Activated CD4-positive, CD25-positive, alpha-beta regulatory T cell (primary cell): ENCODE measurements at places on chromosomes 11 and 22.

GRCh38 chr11:1827095-1827813, 7.5 kb upstream of the SYT8 start:
- DNase-seq, result no peak

GRCh38 chr11:35265755-35266454, 126.9 kb downstream of the CD44 start:
- DNase-seq, result no peak

DNA sequence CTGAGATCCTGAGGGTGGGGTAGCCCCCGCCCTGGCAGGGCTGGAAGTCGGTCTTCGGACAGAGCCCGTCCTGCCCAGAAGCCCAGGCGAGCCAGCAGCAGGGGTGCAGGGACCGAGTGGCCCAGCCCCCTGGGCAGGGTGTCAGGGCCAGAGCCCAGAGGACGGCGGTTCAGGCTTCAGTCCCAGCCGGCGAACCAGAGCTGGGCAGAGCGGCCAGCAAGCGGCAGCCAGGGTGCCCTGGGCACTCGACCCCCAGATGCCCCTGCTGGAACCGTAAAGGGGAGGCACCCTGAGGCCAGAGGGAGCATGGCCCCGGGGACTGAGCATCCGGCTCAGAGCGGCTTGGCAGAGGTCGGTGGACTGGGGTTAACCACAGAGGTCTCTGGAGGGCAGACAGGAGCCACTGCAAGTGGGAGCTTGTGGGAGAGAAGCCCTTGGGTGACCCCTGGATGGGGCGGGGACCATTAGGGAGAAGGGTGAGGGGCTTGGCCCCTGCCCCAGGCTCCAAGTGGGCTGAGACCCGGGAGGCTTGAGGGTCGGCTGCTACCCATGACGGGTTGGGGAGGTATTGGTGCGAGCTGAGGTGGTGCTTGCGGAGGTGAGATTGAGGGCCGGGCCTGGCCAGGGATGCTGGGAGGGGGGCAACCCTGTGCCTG, 15.9 kb downstream of the LSP1 start:
- DNase-seq, result no peak

GRCh38 chr11:114970927-114971645, 292.8 kb downstream of the NXPE2 start:
- DNase-seq, result no peak

DNA sequence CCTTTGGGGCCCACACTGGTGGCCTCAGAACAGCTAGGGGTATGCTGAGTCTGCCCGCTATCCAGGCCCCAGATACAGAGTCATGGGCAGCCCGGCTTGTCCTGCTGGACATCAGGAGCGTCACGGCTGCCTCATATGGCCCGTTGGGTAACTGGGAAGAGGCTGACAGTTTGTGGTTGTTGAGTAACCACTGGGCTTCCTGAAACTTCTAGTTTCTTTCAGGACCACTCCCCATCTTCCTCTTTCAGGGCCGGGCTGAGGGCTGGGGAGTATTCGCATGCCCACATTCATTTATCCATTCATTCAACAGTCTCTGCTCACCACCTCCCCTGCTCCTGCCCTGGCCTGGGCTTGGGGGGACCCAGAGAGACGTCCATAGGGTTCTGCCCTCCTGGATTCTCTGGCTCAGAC, 13.4 kb upstream of the P2RY2 start:
- no peak for DNase-seq

- DNase-seq, result no peak
Measured at GRCh38 chr11:129402206-129403171, 26.8 kb downstream of the BARX2 start.

DNA sequence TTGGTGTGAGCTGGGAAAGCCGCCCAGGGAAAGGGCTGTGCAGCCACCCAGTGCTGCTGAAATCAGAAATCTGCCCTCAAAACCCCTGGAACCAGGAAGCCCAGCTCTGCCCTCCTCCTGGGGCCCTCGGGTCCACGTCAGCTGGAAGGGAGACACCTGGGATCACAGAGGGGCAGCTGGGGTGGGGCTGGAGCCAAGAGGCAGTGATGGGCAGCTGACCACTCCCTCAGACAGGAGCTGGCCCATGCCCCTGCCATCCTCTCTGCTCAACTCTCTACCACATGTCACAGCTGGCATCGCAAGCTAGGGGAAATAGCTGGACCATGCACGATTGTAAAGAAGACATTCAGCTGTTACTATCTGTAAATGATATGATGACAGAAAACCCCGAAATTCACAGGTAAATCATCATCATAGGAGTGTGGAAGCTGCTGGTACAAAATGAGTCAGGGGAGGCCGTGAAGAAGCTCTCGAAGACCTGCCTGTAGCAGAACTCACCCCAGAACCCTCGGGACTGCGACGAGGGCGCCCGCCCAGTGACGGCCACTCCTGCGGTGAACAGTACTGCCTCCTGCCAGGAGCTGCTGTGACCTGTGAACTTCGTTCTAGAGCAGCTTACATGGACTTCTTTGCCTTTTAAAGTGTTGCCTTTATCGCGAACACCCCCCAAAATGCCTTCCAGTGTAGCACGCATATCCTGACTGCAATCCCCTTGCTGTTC, 55.9 kb downstream of the CERK start:
- DNase-seq, result no peak

DNA sequence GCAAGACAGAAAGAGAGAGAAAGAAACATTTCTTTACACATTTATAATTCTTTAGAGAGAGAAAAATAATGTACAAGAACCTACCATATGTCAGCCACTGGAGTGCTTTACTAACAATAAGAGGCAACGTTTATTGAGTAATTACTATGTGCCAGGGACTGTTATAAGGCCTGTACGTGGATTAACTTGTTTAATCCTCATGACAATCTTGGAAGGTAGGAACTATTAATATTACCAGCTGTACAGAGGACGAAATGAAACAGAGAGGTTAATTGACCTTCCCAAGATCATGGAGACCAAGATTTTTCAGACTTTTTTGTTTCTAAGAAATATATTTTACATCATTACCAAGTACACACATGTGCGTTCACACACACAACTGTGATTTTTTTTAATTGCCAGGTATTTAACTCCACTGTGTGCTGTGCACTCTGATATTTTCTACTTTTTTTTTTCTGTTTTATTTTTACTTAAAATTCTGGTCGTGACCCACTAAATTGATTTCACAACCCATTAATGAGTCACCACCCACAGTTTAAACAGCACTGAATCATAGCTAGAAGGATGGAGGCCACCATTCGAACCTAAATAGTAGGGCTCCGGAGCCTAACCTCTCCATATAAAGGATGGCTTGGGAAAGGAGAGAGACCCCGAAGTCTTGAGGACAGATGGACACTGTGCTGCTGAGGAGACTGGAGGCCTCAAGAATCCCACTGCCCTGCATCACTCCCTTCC, 21.4 kb downstream of the CREB3L1 start:
- no peak for DNase-seq

DNA sequence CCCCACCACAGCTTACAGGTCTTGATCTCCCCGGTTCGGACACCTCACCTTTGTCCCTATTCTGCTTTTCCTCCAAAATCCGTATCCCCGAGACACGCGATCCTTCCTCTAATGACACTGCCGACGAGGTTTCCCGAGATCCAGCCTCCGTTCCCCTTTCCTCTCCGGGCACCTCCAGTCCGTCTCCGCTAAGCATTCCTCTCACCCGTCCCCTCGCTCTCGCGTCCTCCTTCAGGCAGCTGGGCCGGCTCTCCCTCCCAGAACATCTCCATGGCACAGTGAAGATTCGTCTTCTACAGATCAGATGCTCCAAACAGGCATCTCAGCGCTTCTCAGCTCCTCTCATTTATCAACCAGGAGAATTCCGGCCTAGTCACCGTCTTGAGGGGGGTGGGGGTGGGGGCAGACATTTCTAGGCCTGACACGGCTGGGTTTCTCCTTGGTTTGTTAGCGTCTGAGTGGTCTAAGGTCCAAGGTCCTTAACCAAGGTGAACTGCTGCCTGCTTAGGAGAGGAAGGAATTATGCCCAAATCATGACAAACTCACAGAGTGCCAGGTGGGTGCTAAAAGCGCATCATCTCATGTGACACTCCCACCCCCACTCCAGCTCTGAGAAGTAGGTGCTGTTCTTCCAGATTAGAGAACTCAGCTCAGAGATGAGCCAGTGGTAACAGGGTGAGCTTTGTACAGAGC, at the start of gene SPTBN2:
Gene SPTBN2 (minus strand): TSS at position 524 of the 693 bp plus-strand sequence. CDS start 7,976 bp downstream, outside the sequence.
- no peak for DNase-seq

DNA sequence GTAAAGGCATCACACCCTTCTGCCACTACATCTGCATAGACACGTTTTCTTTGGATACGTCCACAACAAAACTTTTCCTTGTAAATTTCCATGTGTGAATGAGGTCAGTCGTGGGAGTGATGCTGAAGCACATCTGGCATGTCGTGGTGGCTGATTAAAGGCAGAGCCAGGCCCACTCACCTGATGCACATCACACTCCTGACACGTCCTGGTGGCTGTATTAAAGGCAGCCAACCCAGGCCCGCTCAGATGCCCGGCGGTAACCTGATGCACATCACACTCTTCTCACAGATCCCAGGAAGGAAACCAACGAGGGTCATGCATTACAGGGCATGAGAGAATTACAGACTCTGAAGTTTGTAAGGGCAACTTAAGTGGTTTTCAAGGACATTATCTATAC, 321.6 kb upstream of the B3GAT1 start:
- no peak for DNase-seq

DNA sequence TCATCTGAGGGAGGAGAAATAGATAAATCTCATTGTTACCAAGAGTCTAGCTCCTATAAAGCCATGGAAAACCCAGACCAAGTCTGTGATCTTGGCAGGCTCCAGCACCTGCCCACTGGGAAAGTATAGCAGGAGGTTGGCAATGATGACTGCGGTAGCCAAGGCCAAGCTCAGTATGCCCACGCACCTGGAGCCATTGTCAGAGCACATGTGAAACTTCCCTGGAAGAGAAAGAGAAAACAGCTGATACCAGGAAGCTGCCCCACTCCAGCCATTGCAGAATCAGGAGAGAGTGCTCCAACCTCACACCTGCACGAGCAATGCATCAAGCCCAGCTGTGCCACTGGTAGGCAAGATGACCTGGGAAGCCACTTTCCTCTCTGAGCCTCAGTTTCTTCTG, 62.2 kb upstream of the HEPHL1 start:
- no peak for DNase-seq

GRCh38 chr11:2590131-2590964, 109.4 kb downstream of the KCNQ1OT1 start:
- no peak for DNase-seq

DNA sequence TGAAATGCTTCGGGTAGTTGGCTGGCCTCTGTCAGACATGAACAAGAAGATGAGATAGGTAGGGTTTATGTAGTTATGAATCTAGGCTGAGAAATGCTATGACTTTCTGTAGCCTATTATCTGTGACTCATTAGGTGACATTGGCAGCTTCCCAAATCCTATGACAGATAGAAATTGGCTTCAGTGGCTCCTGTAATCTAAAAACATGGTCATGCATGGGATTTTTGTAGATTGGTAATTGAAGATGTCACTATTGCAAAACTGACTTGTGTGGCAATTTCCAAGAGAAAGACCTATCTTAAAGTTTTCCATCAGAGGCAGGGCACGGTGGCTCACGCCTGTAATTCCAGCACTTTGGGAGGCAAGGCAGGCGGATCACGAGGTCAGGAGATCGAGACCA, 29.4 kb upstream of the GRIK4 start:
- no peak for DNase-seq

- DNase-seq, result no peak
Measured at GRCh38 chr22:41576877-41577276, 12.8 kb downstream of the PMM1 start.

GRCh38 chr22:19507534-19507861, 16.7 kb downstream of the CLDN5 start:
- no peak for DNase-seq

DNA sequence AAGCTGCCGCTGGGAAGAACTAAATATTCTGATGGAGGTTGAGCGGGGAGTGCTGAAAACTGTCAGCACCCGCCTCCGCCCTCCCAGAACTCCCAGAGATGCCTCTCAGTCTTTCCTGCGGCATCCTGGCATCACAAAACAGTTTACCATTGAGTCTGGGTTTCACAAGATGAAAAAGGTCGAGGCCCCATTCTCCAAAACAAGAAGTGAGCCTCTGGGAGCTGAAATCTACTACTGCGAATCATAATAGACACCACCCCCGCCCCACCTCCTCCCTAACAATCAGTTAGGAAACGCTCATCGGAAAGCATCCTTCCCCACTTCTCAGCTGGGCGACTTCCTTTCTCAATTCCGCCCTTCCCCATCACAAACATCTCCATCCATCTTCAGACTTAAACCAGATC, 1.0 kb downstream of the SUN2 start:
- DNase-seq, result no peak

DNA sequence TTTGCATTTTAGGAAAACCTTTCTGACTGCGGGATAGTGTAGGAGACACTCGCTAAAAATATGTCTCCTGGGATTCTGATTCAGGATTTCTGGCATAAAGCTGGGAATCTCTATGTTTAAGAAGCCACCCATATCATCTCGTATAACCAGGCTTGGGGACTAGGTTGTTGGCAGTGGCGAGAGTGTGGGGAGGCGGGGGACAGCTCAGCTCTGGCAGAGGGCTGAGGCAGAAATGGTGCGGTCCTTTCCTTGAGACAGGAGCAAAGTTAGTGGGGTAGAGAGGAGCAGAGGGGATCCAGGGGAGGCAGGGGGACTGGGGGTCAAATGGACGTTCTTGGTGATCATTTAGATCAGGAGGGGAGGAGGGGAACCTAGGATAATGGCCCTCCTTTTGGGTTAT, 74.3 kb downstream of the TEAD1 start:
- no peak for DNase-seq

GRCh38 chr22:28909375-28909774, 26.0 kb downstream of the ZNRF3 start:
- no peak for DNase-seq

DNA sequence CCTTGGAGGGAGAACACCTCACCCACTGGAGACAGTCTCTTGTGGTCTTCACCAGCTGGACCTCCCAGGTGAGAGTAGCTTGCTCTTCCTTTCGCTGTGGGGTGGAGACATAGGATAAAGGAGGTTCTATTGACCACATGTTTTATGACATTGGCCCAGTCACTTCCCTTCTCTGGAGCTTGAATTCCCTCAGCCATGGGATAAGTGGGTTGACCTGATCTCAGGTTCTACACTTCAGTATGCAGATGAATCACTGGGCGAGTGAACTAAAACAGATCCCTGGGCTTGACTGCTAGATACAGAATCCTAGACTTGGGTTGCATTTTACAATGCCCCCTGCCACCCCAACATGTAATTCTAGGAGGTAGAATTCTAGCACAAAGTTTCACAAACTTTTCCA, 54.8 kb upstream of the PRSS23 start:
- DNase-seq, result no peak

GRCh38 chr22:29459773-29460172, 20.2 kb upstream of the NEFH start:
- no peak for DNase-seq

DNA sequence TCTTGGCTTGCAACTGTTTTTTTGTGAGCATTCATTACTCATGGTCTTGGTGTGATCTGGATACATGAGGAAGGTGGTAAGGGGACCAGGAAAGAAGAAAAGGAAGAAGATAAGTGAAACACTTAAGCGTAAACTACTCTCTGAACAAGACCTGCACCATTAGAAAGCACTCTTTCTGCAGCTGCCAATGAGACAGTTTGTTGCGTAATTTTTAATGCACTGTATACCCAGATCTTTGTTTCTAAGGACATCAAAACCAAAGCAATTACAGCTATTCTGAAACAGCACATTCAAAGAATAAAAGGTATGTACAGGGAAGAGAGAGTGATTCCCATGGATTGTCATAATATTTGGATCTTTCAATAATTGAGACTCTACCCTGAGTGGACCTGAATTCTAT, 147.4 kb downstream of the BLID start:
- DNase-seq, result no peak

GRCh38 chr22:37379722-37380121, 47.6 kb downstream of the ELFN2 start:
- DNase-seq, result no peak

GRCh38 chr11:19162951-19163505, 38.8 kb downstream of the CSRP3 start:
- DNase-seq, result no peak
